Naive B cell (primary cell): ENCODE measurements at places on chromosomes 2 and 18.
A peak's percentile ranks its signal among the peaks of the same experiment; 100 is the strongest.

DNA sequence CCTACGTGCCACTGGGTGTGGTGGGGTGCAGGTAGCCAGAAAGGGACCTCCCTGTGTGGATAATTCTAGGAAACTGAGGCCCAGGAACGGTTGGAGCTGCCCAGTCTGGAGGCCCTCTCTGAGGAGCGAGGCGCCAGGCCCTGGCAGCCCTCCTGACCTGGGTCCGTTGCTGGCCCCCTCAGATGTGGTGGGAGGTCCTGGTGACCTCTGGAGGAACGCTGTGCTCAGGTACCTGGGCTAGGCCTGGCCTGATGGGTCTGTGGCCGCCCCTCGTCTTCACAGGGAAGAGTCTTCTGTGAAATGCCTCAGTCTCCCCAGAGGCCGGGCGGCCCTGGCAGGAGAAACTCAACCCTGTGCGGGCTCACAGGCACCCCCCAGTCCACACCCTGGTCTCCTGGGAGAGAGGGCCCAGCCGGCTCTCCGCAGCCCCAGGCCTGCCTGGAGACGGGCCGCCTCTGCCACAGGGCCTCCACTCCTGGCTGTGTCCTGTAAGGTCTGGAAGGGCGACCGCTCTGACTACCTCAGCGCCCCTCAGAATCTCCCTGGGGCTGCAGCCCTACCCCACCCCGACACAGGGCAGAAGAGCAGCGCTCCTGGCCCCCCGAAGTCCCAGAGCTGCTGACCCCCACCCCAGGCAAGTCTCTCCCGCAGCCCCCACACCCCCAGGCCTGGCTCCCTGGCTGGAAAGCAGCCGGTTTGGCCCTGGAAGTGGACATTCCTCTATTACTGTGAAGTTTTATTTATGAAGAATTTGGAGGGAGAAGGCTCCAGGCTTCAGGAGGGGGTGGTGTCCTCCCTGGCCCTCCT lies 3.7 kb downstream of the B3GNT7 start:
- H3K4me3 ChIP-seq: no peak overlapping the region
- H3K4me1 ChIP-seq: peaks cover 36% of the 10 kb centered on the region
- no peak for DNase-seq
- peaks cover 4% of the 10 kb centered on the region for H3K36me3 ChIP-seq

DNA sequence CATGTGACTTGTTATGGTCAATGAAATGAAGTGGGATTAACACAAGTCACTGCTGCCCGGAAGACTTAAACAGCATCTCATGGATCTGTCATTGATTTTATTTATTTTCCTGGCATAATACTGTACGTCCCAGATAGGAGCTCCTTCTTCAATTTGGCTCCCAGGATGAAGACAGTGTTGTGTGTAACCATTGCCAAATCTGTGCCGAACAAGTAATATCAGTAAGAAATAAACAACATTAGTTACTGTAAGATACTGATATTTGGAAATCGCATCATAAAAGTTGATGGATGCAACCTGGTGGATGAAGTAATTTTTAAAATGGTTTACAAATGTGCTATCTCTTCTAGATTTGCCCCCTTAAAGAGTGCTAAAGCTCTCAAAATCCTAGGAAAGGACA lies 419.0 kb upstream of the MMADHC start:
- no peak for DNase-seq
- no peaks in the 10 kb centered on the region for H3K27me3 ChIP-seq
- no peaks in the 10 kb centered on the region for H3K4me1 ChIP-seq
- no peak overlapping the region for H3K27ac ChIP-seq
- H3K36me3 ChIP-seq: no peaks in the 10 kb centered on the region

GRCh38 chr2:143426296-143426695 lies 297.1 kb downstream of the ARHGAP15 start:
- no peak overlapping the region for H3K27ac ChIP-seq
- peaks cover 25% of the 10 kb centered on the region for H3K4me1 ChIP-seq
- no peaks in the 10 kb centered on the region for H3K27me3 ChIP-seq
- DNase-seq: no peak
- H3K4me3 ChIP-seq: no peak overlapping the region
- no peaks in the 10 kb centered on the region for H3K36me3 ChIP-seq

DNA sequence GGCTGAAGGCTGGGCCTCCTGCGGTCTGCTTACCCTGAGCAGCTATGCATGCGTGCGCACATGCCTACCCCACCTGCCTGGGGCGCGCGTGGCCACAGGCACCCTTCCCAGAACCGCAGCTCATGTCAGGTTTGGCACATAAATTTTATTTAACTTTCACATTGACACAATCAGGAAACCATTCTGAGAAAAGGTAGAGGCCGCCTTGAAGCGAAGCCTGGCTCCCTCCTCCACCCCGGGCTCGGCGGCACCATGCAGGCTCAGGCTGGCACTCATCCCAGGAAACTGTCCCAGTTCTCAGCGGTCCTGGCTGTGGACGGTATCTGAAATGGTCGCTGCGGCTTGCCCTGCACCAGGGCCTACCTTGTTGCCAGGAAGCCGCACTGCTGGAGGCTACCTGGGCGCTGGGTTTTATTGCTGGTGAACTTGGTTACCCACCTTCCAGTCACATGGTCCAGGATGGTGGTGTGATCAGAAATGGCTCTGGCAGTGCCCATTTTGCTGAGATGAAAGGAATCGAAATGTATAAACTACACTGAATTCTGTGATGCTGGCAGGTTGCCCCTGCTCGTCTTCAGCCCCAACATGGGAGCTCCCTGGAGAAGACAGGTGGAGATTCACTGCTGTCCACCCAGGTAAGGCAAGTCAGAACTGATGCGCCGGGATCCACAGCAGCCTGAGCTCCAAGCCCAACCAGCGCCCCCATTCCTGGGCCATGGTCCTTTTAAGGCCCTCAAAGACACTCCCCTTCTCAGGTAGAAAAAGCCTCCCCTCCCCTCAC lies 25.5 kb downstream of the CHST10 start:
- H3K27ac ChIP-seq: no peak overlapping the region
- H3K36me3 ChIP-seq: no peaks in the 10 kb centered on the region
- peaks cover 37% of the 10 kb centered on the region for H3K4me1 ChIP-seq
- H3K4me3 ChIP-seq: no peak overlapping the region
- DNase-seq: no peak

GRCh38 chr18:40152859-40153258 lies 1802.2 kb upstream of the PIK3C3 start:
- H3K27ac ChIP-seq: no peak overlapping the region
- no peaks in the 10 kb centered on the region for H3K27me3 ChIP-seq
- H3K36me3 ChIP-seq: no peaks in the 10 kb centered on the region
- H3K4me3 ChIP-seq: no peak overlapping the region

GRCh38 chr18:26133652-26134051 lies at the start of gene PSMA8:
PSMA8 (plus strand) TSS chr18:26133869; CDS start chr18:26133966, 97 bp downstream.
- no peaks in the 10 kb centered on the region for H3K27me3 ChIP-seq
- H3K4me1 ChIP-seq: peaks cover 6% of the 10 kb centered on the region

DNA sequence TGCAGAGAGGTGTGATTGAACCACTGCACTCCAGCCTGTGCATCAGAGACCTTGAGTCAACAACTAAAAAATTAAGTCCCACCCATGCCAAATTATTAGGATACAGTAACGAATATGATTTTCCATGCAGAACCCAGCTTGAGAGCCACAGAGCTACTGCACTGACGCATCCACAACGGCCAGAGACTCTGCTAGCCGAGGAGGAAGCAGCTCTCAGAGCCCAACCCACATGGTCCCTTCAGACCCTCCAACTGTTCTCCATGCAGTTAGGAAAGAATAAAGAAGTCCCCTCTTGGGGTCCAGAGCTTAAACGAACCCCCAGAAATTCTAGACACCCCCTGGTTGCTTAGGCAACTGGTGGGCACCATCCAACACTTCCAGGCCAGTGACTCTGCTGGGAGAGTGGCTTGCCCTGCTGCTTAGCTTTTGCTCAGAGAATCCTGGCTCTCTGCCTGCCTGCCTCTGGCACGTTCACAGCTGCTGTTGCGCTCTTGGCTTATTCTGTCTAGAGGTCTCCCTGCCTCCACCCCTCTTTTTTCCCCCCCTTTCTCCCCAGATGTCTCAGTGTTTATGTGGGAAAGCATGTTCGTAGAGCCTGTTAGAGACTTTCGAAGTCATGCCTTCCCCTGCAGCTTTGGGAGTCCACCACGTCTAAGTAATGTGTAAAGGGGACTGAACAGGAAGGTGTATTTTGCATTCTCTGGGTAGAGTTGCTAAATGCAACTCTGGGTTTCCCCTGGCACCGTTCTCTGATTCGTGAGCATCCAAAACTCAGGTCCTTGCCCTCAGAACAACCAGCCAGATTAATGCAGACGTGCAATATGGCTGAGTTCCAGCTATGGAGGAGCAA lies 26.0 kb upstream of the SP3 start:
- no peaks in the 10 kb centered on the region for H3K27me3 ChIP-seq
- H3K36me3 ChIP-seq: no peaks in the 10 kb centered on the region
- H3K4me3 ChIP-seq: peak overlapping the region; percentile 2
- peak overlapping the region; percentile 89 for H3K27ac ChIP-seq

DNA sequence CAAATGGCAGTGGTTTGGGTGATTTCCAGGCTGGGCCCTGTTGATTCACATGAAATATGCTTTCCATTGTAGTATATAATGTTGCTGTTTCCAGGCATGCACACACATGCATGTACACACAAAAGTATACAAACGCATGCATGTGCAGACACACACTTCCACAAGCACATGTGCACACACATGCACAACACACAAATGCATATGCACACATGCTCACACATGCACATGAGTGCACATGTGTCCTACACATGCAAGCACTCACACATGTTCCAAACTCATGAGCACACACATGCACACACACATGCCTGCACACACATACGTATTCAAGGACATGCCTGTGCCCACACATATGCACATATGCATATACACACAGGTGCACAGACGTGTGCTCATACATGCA lies 30.6 kb downstream of the SNTG2 start:
- H3K27me3 ChIP-seq: peaks cover 15% of the 10 kb centered on the region
- no peak for DNase-seq
- H3K36me3 ChIP-seq: peaks cover 8% of the 10 kb centered on the region
- H3K4me1 ChIP-seq: peaks cover 28% of the 10 kb centered on the region
- H3K27ac ChIP-seq: no peak overlapping the region

GRCh38 chr2:105100046-105100840 lies 62.4 kb downstream of the MRPS9 start:
- no peak overlapping the region for H3K4me3 ChIP-seq
- H3K4me1 ChIP-seq: peaks cover 7% of the 10 kb centered on the region
- H3K27ac ChIP-seq: no peak overlapping the region
- H3K27me3 ChIP-seq: no peaks in the 10 kb centered on the region
- peaks cover 26% of the 10 kb centered on the region for H3K36me3 ChIP-seq
- peak; percentile 14 for DNase-seq

- H3K36me3 ChIP-seq: no peaks in the 10 kb centered on the region
- H3K27me3 ChIP-seq: no peaks in the 10 kb centered on the region
- no peaks in the 10 kb centered on the region for H3K4me1 ChIP-seq
Observed at GRCh38 chr2:150129921-150130575, 357.4 kb downstream of the RND3 start.

DNA sequence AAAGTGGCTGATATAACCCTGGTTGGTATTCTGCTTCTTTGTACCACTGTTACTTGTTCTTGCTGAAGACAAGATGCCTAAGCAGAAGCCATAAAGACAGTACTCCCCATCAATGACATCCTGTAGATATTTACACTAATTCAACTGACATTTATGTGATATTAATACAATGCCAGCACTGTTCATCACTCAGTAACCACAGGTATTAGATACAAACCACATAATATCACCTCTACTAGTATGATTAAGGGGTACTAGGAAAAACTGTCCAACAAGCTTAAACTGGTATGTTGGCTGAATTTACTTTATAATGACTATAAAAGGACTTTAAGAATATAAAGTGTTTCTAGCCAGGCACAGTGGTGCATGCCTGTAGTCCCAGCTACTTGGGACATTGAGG lies 65.8 kb downstream of the RTN4 start:
- DNase-seq: no peak
- no peak overlapping the region for H3K27ac ChIP-seq
- peaks cover 22% of the 10 kb centered on the region for H3K36me3 ChIP-seq
- peaks cover 15% of the 10 kb centered on the region for H3K4me1 ChIP-seq

- H3K36me3 ChIP-seq: peaks cover 15% of the 10 kb centered on the region
- H3K4me3 ChIP-seq: no peak overlapping the region
- H3K27ac ChIP-seq: no peak overlapping the region
Observed at GRCh38 chr2:239182981-239183791, 217.6 kb downstream of the HDAC4 start.

DNA sequence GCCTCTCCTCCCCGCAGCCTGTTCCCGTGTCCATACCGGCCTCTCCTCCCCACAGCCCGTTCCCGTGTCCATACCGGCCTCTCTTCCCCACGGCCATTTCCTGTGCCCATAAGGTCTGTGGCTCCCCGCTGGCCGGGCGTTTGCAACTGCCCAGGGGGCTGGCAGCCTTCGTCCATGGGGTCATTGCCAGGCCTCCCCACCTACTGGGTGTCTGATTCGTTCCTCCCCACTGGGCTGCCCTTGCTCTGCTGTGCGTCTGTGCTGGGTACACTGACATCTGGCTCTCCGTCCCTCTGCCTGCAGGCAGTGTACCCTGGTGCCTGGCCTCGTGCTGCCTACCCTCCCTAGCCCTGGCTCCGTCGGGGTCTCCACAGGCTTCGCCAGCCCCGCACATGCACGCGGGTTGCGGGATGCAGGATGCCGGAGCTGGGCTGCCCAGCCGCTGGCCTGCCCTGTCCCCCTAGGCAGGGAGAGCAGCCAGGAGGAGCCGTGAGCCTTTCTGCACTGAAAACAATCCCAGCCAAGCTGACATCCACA lies 67.8 kb downstream of the NFATC1 start:
- H3K36me3 ChIP-seq: no peaks in the 10 kb centered on the region
- peak overlapping the region; percentile 36 for H3K27ac ChIP-seq
- H3K4me3 ChIP-seq: no peak overlapping the region
- H3K27me3 ChIP-seq: no peaks in the 10 kb centered on the region
- peaks cover 84% of the 10 kb centered on the region for H3K4me1 ChIP-seq

- H3K4me1 ChIP-seq: peaks cover 7% of the 10 kb centered on the region
- DNase-seq: no peak
- no peaks in the 10 kb centered on the region for H3K36me3 ChIP-seq
- no peak overlapping the region for H3K4me3 ChIP-seq
- no peak overlapping the region for H3K27ac ChIP-seq
- peaks cover 27% of the 10 kb centered on the region for H3K27me3 ChIP-seq
Observed at GRCh38 chr2:96952976-96953610, 33.3 kb downstream of the FAM178B start.
